A549 (cell line): ENCODE measurements at places on chromosomes 16 and 17.
A peak's percentile ranks its signal among the peaks of the same experiment; 100 is the strongest.

- no peak for DNase-seq
These were observed 674 bp downstream of the ZNF688 start for GRCh38 chr16:30570636-30571444.

GRCh38 chr17:50174444-50174843, 8.6 kb downstream of the SGCA start:
- no peak for DNase-seq

DNA sequence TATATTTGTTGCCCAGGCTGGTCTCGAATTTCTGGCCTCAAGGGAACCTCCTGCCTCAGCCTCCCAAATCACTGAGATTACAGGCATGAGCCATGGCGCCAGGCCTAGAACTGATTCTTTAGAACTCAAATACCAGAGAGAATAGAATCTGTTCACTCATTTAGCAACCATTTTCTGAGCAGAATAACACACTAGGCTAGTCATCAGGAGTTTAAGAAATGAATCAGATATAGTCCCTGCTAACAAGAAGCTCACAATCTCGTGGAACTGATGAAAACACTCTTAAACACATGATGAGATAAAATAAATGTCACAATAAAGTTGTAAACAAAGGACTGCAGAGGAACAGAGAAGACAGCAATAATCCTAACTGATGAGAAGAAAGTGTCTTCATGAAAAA, 55.8 kb upstream of the ADCY9 start:
- DNase-seq = no peak

GRCh38 chr17:67316781-67317180, 49.6 kb downstream of the PSMD12 start:
- no peak for DNase-seq

GRCh38 chr17:51371732-51372151, 111.4 kb downstream of the UTP18 start:
- DNase-seq = peak; percentile 88

GRCh38 chr17:65841089-65841488, 279.6 kb upstream of the AXIN2 start:
- no peak for DNase-seq

DNA sequence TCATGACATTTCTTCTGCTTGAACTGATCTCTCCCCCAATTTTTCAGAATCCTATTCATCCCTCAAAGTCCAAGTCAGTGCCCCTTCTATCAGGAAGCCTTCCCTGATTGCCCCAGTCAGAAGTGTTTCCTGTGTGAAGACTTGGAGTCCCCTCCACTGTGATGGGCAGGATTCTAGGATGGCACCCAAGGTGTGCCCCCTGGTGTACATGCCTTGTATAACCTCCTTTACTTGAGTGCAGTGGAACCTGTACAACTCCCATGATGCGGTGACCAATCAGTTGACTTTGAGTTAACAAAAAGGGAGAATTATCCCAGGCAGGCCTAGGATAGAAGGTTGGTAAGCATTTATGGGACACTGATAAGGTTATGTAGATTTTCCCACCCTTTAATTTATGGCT, 23.4 kb downstream of the MYH13 start:
- no peak for DNase-seq

GRCh38 chr17:67489273-67489672, 112.2 kb downstream of the PITPNC1 start:
- no peak for DNase-seq

DNA sequence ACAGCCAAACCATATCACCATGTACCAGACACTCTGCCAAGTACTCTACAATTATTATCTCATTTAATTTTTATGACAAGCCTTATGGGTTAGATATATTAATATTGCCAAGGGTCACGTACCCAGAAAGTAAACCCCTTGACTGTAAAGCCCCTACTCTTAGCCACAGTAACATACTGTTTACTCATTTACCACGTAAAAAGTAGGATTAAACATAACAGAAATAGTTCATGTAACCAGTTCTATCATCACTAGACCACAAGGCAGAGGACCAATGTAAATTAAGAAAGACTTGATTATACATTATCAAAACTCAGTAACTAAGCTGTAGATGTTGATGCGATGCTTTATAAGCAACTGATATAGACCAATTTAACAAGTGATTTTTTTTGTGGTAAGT, 101.5 kb upstream of the CNTNAP4 start:
- no peak for DNase-seq

DNA sequence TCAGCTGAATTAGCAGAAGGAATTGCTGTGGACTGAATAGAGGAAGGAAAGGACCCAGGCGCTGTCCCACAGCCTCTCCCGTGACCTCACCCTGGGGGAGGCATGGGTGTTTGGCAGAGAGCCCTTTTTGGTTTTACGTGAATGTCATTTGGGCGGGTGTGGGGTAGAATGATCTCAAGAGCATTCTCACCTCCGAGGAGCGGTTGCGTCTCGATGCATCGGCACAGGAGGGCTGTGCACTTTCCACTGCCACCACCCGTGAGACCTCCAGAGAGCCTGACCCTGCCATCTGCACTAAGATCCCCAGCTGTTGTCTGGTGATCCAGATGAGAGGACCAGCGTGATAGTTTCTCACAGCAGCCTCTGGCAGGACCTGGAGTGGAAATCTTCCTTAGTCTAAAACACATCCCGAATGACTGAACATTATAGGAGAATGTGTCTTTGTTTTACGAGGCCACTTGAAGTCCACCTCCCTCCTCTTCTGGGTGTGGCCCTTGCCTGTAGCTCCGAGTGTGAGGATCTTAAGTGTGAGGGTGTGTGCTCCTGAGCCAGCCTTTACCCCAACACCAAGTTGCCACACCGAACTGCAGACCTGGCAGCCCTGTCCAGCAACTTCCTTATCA, 29.3 kb downstream of the FOXK2 start:
- DNase-seq = no peak

DNA sequence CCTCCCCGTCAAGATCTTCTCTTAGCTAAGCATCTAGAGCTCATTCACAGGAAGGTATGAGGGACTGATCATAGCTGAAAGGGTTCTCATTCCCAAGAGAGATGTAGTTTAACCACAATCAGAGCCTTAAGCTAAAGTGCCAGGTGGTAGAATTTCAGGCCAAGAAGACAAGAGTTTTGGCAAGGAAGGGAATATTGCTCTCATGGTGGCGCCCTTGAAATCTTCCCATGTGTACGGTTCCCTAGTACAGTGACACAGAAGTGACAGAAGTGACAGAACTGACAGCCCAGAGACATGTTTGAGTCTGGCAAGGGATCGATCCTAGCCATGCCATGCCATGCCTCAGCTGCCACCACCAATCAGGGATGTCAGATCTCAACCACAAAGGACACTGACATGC, 2.5 kb downstream of the GRIN2C start:
- DNase-seq = no peak

- DNase-seq = no peak
These were observed 155.4 kb upstream of the GOT2 start for GRCh38 chr16:58889516-58889915.

DNA sequence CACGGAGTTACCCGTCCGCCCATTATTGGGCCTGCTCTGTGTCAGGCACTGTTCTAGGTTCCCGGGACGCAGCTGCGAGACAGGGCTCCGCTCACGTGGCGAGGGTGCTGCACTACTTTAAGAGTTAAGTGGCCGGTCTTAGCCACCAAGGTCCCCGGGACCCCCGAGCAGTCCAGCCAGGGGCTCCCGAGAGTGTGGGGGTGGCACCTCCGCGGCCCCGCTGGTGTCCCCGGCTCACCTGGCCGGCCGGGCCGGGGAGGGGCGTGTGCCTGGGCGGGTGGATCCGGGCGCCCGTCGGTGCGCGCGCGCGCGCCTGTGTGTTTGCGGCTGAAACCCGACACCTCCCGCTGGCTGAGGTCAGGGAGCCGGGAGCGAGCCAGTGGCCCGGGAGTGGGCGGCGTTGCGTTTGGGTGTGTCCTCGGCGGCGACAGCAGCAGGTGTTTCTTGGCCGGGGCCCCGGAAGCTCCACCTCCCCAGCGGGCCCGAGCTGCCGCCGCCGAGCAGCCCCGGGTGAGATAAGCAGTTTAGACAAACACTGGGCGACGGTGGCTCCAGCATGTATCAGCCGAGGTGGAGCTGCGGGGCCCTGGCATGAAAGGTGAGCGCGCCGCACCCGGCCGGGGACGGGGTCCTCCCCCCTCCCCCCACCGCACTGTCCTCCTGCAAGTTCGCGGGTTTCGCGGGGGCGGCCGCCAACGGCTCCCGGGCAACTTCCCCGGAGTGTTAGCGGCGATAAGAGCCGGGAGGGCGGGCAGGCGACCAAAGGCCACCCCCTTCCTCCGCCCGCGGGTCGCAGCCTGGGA, at the start of gene GSE1:
TSS of gene GSE1 (plus strand) at position 522 of the 803 bp plus-strand sequence. CDS start at position 592, 70 bp downstream.
- peak; percentile 96 for DNase-seq

DNA sequence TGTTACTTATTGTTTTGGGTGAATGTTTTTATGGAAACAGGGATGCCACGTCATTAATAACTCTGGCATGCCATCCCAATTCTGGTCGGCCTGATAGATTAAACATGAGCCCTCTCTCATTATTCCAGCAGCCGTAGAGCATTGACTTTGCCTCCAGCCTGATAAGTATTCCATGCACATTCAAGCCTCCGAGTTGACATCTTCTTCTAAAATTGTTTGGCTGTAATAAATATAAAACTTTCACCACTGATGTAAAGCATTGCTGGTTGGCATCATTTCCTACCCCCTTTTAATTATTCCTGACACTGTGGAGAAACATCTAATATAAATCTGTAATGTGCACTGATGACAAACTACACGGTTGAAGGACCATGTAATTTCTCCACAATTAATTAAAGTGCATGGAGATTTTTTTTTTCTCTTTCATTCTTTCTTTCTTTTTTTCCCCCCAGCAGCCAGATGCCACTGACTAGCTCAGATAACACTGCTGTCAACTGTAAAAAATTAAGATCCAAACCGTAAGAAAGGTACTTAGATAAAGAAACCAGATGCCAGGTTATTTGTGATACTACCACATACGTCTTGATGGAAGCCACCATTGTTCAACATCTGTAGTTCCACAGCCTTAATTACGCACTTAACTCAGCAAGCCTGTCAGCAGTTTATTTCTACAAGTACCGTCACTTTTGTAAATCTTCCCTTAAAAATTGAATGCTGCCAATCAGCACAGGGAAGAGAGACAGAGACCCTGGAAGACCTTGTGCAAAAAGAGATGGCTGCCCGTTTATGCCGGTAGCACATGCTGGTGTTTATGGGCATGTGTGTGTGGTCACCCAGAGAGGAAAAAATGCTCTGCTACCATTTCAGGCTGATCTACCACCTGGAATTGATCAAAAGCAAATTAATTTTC, 237.7 kb downstream of the IRX3 start:
- no peak for DNase-seq

- peak; percentile 55 for DNase-seq
These were observed at the start of gene CDK5R1 for GRCh38 chr17:32486701-32487472. Gene CDK5R1, plus strand, starts transcription at chr17:32486993. Its CDS starts 628 bp downstream, at chr17:32487621.

DNA sequence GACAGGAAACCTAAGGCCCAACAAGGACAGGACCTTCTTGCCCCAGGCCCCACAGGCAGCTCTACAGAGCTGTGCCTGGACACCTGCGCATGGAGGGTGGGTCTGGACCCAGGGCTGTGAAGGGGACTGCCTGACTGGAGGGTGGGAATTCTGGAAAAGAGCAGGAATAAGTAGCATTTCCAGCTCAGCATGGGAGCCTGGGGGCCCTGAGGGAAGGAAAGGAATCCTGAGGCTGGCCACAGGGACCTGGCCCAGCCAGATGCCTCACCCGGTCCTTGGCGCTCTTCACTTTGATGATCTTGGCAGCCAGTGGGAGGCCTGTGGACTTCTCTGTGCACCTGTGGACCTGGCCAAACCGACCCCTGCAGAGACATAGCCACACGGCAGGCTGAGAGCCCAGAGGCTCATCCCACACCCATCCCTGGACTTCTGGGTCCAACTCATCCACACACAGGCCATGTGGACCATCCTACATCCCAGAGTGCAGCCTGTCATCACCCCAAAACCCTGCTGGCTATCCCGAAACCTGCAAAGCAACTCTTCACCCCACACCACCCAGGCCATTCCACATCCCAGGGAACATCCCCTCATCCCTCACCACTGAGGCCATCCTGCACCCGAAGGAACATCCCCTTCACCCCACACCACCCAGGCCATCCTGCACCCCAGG, 18.7 kb downstream of the MYLK3 start:
- no peak for DNase-seq

- DNase-seq = no peak
These were observed 38.4 kb downstream of the BAHCC1 start for GRCh38 chr17:81433656-81434055.

DNA sequence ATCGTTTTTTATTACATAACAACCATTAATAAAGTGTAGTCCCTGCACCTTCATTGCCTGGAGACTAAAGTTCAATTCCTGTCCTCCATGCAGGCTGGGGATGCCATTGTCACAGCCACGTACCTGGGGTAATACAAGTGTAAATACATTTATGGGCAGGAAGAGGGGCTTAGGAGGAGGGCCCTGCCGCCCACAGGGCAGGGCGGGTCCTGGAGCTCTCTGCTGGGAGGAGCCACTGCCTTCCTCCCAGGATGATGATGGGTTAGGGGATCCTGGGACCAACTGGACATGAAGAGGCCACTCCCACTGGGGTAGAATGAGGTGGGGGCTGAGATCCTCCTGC, 44.1 kb upstream of the SLC38A10 start:
- DNase-seq = no peak

GRCh38 chr16:12613131-12613991, 190.3 kb downstream of the CPPED1 start:
- peak; percentile 61 for DNase-seq
